ENCODE measurements at places on chromosomes 4 and X.
A peak's percentile ranks its signal among the peaks of the same experiment; 100 is the strongest.

GRCh38 chr4:54961357-54961975, 163.9 kb downstream of the KDR start:
- DNase-seq, result no peak

DNA sequence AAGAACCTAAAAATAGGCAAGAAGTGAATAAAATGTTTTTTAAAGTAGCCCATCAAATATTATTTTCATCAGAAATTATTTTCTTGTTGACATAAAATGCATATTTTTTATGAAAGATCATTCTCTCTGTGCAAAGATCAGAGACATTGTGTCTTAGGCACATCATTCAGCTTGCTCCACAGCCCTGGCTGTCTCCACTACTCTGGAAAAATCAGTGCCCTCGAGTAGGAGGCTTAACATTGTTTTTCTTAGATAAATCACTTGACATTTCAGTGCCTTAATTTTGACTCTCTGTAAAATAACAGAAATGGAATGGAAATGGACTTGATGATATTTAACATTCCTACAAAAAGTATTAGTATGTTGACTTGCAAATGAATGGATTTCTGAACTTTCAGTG, 77.9 kb downstream of the FAT4 start:
- no peak for DNase-seq

- DNase-seq, result no peak
Observed at GRCh38 chr4:7717946-7718490, 221.6 kb downstream of the AFAP1 start.

DNA sequence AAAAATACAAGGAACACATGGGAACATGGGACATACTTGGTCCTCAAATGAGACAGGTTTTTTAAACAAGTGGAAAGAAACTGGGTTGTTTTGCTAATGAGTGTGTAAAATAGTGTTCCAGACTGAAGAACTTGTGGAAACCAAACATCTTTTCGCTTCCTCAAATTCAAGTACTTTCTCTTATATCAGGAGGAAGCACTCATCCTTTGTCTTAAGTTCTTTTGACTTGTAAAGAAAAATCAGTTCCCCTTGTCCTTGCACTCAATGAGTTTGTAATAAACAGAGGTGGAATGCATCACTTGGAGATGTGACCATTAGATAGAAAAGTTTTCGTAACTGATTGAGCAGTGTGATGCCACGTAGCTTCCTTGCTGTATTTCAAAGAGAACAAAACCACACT, 101.1 kb downstream of the PHOX2B start:
- DNase-seq, result no peak

GRCh38 chr4:170090352-170091052, 746 bp upstream of the AADAT start:
- no peak for DNase-seq

- DNase-seq, result no peak
Observed at GRCh38 chrX:104430742-104431119, 135.3 kb upstream of the IL1RAPL2 start.

DNA sequence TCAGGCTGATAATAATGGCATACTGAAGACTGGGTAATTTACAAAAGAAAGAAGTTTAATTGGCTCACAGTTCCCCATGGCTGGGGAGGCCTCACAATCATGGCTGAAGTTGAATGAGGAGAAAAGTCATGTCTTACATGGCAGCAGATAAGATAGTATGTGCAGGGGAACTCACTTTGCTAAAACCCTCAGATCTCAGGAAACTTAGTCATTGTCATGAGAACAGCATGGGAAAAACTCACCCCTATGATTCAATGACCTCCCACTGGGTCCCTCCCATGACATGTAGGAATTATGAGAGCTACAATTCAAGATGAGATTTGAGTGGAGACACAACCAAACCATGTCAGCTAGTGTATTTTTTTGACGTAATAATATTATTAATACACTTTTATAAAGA, 149.8 kb upstream of the BOD1L1 start:
- no peak for DNase-seq

GRCh38 chr4:13983189-13983790, 355.8 kb upstream of the BOD1L1 start:
- no peak for DNase-seq

DNA sequence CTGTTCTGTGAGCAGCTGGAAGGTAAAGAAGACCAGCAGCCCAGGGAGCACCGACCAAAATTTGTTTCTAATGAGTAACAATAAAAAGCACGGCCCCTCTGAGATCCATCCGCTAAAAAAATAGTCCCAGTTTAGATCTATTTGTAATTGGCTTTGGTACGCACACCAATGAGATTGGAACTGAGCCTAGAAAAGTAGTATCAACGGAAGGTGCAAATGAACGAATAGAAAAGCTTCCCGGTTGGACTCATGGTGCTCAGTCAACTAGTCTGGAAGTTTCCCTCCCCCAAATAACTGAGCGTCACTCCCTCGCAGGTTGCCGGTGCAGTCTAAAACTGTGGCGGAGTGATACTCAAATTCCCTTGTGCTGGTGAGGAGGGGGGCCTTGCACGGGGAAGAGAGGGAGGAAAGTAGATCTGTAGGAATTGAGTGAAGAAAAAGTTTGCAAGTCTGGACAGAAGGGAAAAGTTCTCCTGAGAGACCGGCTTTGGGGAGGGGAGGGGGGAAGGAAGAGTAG, at the start of gene COL4A5:
TSS of gene COL4A5 (plus strand) at position 413 of the 517 bp plus-strand sequence. CDS start 288 bp downstream, outside the sequence.
- peak; percentile 72 for DNase-seq

GRCh38 chrX:132333351-132333750, 114.1 kb upstream of the RAP2C start:
- no peak for DNase-seq

DNA sequence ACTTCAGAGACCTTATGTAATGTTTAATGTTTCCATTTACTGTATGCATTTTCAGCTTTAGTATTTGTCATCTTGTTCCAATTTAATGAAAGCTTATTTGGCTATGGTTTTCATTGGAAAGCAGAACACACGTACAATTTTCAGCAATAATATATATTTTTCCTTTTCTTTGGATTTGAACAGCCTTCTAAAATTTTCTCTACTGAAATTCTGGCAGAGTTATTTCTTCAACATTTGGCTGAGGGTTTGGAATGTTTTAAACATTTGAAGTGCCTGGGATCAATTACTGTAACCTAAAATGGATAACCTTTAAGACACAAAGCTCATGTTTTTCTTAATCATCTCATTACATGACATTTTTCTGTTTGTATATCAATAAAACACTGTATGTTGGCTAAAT, 156.9 kb downstream of the TENM3 start:
- no peak for DNase-seq

GRCh38 chr4:87882321-87882720, 49.6 kb downstream of the MEPE start:
- DNase-seq, result no peak

DNA sequence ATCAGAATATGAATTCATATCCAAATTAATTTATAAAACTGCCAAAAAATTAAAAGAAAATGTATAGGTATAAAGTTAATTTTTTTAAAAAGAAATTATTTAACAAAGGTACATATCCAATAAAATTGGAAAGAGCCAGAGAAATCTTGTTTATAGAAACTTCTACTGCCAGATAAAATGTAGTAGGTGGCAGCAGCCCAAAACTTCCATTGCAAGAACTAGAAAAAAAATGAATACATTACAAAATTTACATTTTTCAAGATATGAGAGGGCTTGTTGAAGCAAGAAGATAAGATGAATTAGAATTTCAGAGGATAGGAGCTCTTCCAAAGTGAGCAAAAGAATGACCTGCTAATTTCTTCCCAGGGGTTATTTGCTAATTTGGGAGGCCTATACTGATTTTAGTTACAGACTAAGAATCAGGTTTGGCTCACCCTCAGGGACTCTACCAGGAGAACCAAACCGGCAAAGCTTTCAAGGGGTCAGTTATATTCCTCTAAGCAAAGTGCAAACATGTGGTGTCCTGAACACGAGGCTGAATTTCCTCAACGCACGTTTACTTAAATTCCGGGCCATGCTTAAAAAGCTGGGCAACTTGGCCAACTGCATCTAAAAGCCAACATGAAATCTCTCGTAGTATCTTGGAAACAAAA, 17.5 kb downstream of the ANKRD50 start:
- no peak for DNase-seq

- DNase-seq, result no peak
Observed at GRCh38 chr4:15893962-15894361, 44.6 kb downstream of the FGFBP1 start.

GRCh38 chrX:16843208-16843909, 26.8 kb downstream of the RBBP7 start:
- no peak for DNase-seq

GRCh38 chrX:135009057-135009610, 13.2 kb downstream of the RTL8B start:
- DNase-seq, result no peak

DNA sequence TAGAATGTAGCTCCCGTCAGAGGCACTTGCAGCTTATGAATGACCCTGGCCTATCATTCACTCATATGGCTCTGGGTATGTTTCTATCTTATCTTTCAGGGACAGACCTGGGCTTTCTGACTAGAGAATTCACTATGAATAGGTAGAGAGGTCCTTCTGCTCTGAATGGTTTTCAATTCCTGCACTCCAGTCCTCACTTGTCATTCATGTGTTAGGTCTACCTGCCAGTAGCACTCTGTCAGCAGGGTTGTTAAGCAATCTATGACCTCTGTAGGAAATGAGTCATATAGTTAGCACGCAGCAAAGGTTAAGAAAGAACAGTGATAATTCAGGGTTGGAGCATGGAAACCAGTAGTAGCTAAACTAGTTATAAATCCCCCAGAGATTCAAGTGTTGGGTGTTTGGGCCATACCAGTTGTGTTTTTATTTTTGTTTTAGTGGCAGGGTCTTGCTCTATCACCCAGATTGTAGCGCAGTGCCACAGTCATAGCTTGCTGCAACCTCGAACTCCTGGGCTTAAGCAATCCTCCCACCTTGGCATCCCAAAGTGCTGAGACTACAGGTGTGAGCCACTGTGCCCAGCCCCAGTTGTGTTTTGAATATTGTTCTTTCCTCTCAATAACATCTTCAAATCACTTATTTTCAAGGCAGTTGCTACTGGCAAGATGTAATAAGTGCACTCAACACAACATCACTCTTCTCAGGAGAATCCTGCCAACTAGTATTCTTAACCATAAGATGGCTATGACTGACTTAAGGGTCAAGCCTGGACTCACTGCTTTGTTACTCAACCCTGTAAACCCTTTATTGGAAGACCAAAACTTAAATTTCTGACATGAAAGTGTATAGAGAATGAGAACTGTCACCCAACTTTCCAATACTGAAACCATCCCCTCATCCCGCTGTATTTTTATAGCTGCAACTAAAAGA, 25.1 kb downstream of the ARL13A start:
- DNase-seq, result no peak

DNA sequence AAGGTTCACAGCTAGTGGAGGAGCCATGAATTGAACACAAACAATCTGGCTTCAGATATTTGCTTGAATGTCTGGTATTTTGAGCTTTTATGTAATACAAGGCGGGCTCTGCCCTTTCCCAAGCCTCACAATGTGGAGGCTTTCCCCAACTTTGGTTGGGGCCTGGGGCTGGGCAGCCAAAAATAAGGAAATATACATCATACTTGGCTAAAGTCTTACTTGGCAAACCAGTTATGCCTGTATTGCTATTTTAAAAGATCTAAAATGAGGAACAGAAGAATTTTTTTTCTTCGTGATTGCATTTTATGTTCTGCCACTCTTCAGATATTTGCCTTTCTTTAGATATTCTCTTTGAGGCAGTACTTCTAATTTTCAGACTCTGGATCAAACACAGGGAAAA, 26.1 kb downstream of the ARFIP1 start:
- DNase-seq, result no peak

- DNase-seq, result no peak
Observed at GRCh38 chr4:132587626-132588025, 561.5 kb upstream of the PCDH10 start.

DNA sequence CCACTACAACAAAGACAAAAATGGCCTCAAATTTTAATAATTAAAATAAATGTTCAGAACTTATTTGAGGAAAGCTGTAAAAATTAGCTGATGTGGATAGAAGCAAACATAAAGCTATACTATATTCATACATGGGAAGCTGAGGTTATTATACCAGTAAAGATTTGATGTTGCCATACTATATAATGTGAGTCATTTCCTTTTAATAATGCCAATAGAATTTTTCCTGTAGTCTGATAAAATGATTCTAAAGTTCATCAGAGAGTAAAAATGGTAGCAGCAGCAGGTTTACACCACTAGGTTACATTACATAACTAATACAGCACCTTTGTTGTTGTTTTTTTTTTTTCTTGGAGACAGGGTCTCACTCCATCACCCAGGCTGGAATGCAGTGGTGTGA, 45.5 kb upstream of the CYP2U1 start:
- DNase-seq, result no peak

DNA sequence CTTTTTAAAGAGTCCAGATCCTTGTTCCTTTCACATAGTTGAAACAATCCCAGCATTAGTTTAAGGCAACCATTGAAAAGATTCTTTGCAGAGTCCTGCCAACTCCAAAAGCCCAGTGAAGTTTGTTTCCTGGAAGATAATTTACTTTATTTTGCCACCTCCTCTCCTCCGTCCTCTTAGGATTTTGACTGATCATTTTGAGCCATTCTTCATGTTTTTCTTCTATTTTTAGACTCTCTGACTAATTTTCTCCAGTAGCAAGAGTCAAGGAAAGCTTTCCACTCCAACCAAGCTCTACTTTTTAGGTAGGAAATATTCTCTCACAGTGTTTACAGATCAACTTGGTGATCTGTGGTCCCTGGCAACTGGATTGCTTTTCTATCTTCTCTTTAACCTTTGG, 10.3 kb downstream of the NCBP2L start:
- no peak for DNase-seq

All from neuronal stem cell (in vitro differentiated cells).